ENCODE measurements at places on chromosomes 4 and X.

- no peak for DNase-seq
Measured at GRCh38 chrX:148811236-148811635, 310.8 kb downstream of the AFF2 start.

DNA sequence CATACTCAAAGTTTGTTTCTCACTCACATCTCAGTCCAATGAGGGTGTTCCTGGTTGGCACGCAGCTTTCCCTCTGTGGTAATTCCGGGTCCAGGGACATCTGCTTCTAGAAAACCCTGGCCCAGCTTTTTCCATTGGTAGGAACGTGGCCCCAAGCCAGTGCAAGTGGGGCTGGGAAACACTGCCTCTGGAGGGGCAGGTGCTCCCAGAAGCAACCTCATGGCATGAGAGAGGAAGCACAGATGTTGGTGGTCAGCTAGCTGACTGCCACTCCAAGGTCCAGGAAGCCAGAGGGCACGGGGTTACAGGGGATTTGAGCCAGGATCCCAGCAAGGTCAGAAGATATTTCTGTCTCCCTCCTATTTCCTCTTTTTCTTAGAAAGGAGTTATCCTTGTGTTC, 47.5 kb downstream of the DCTD start:
- DNase-seq: no peak

- DNase-seq: no peak
Measured at GRCh38 chrX:40244980-40245379, 147.2 kb upstream of the BCOR start.

DNA sequence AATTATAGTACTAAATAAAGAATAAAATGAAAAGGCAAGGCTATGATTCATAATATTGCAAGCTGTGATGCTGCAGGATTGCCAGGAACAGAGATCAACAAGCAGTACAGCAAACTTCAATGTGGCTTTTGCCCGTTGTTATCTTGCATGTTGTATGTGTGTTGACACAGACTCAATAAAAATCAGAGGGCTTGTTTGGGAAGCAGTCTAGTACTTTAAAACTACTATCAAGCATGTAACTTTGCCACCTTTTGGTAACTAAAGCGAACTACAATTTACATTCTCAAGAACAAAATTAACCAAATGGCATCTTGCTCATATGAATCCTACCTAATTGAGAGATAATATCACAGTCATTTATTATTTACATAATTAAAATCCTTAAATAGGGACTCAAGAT, 79.8 kb upstream of the GPM6A start:
- DNase-seq: no peak

DNA sequence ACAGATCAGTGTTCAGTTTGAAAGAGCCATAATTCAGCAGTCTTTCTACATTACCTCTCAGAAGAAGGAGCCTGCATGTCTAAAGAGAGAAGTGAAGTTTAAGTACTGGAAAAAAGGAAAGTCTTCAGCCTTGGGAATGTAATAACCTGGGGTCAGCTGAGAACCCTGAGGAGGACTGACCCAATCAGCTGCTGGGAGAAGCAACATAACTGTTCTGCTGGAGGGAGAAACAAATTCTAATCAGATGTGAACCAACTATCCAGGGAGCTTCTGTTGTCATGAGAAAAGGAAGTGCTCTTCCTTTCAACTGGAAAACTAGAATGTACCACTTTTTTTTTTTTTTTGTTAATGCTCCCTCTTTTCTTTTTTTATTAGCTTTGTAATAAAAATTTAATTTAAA, 64.5 kb upstream of the PDE5A start:
- DNase-seq: no peak

DNA sequence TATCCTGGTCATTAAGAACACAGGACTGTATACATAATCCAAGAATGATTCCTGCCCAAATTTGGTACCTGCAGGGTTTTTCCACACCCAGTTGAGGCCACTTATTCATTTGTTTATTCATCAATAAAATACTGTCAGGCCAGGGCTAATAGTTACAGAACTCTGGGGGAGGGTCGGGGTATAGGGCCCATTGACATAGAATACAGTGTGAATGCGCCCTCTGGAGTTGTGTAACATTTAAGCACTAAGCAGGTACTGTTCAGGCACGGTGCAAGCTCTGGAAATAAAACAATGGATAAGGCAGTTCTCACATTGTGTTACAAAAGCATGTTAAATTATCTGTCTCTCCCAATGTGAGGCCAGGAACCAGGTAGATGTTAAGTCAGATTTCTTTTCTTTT, 30.8 kb upstream of the LRBA start:
- DNase-seq: no peak

- DNase-seq: no peak
Measured at GRCh38 chrX:25001808-25002660, 13.7 kb downstream of the ARX start.

- DNase-seq: no peak
Measured at GRCh38 chr4:126986828-126987227, 645.9 kb upstream of the INTU start.
